GM23248 (cell line): ENCODE measurements at places on chromosomes 2 and 18.

DNA sequence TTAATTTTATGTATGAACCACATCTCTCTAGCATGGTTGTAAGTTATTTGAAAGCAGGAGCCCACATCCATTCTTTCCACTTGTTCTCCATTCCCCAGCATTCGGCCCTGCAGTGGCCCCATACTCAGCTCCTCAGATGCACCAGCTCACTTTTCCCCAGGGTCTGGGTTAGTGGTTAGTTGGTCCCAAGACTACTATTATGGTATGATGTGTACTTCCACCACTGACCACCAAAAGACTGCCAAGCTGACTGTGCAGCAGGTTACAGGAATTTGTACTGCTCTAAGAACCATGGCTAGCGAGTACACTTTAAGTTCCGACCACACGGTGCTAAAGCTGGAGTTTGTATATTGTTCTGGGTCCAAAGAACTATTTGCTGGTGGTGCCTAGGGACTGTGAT, 413.6 kb upstream of the TCF4 start:
- DNase-seq: peak; percentile 2

DNA sequence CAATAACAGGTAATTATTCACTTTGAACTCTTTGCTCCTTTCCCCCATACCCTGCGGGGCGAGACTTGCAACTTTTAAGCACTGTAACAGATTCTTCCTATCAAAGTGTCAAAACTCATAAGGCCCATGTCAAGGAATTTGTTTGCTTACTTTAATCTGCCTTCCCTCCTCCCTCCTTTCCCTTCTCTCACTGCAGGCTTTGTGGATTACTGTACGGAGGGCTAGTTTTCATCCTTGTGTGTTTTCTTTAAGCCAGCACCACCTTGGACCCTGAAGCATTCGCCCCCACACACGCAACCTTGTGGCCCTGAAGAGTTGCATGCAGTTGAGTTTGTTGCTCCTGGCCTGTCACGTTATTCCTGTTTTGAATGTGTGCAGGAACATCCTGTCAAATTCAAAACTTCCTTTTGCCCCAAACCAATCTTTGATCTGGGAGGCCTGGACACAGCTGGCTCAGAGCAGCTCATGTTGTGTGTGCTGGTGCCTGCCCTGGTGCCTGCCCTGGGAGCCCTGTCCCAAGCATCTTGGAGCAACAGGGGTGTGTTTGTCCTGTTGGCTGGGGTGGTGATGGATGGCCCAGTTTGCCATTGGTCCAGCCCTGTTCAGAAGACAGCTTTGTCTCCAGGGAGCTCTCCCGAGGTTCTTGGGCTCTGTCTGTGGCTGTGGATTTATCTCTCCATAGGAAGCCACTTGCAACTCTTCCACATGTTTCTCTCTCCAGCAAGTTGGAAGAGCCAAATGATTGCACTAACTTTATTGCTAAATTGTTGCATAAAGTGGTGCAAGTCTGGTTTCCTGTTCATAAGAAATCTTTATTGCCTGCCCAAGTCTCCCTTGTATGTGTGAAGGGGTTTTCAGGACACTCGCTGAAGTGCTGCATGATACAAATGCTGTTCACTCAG, 199.6 kb downstream of the VAPA start:
- no peak for DNase-seq

- no peak for DNase-seq
Observed at GRCh38 chr2:67393237-67393636, 3.9 kb upstream of the ETAA1 start.

DNA sequence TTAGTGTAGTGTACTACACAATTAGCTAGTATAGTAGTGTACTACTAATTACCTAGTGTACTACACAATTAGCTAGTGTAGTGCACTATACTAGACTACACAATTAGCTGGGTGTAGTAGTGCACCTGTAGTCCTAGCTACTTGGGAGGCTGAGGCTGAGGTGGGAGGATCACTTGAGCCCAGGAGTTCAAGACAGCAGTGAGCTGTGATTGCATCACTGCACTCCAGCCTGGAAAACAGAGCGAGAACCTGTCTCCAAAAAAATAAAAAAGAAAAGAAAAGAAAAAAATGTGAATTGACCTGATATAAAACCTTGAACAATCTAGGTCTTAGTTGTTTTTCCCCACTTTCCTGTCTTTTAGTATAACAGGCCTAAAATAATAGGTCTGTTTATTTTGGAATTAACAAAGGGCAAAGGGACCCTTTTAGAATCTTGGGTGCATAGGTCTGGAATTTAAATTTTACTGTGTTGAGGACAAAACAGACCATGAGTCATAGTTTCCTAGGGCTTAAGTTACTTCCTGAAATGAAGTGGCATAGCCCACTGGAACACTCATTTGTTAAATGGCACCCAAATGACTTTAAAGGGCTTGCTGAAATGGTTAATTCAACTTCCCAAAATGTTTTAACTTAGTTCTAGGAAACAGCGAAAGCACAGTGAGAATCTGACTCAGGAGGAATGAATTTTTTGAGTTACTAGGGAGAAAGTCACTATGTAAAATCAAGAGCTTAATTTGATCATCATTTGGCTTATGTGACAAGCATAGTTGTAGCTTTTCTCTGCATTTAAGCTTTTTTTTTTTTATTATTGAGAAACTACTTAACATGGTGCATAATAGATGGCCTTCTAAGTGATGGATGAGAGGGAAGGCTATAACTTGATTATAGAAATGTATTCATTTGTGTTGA, 50.7 kb upstream of the ARL5A start:
- DNase-seq: peak; percentile 45

DNA sequence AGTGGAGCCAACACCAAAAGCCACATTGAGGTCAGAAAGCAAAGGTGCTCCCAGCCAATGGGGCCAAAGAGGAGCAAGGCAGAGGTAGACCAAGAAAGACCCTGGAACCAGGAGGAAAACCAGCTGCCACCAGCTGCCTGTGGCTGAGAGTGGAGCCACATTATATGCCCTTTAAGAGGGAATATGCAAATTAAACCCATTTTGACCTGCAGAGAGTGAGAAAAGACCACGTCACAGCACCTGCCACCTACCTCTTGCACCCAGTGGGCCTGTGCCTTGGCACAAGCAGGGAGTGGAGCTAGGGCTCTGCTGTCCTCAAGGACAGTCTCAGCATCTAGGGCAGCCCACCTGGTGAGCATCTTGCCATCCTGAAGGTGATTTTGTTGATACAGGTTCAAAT, 161.3 kb downstream of the MTCL1 start:
- no peak for DNase-seq

DNA sequence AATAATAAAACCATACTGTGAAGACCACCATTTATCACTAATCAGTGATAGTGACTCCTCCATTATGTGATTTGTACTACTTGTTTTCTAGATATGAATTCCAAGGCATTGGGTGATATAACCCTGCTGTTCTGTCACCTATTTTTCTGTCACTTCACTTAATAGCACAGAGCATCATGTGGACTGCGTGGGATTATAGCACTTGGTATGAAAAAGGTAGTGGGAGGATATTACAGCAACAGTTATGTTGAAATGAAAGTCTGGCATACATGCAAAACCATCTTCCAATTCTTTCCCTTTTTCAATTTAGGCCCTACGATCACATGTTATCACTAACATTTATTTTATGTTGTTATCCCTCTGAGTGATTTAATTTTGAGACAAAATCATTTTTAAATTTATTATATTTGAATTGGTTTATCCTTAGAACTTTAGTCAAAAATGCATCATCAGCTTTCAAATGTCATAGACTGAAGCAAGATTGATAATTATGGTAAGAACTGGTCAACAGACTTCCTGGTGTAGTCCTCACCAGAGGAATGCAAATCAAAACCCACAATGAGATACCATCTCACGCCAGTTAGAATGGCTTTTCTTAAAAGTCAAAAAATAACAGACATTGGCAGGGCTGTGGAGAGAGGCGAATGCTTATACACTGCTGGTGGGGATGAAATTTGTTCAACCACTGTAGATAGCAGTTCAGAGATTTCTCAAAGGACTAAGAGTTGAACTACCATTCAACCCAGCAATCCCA, 242.6 kb downstream of the IKZF2 start:
- no peak for DNase-seq

GRCh38 chr2:207167099-207167923, 1.6 kb upstream of the KLF7 start:
- DNase-seq: peak; percentile 82

GRCh38 chr2:220370764-220371163, 743.3 kb downstream of the SLC4A3 start:
- DNase-seq: no peak

GRCh38 chr2:60275958-60276357, 277.5 kb downstream of the BCL11A start:
- DNase-seq: no peak

DNA sequence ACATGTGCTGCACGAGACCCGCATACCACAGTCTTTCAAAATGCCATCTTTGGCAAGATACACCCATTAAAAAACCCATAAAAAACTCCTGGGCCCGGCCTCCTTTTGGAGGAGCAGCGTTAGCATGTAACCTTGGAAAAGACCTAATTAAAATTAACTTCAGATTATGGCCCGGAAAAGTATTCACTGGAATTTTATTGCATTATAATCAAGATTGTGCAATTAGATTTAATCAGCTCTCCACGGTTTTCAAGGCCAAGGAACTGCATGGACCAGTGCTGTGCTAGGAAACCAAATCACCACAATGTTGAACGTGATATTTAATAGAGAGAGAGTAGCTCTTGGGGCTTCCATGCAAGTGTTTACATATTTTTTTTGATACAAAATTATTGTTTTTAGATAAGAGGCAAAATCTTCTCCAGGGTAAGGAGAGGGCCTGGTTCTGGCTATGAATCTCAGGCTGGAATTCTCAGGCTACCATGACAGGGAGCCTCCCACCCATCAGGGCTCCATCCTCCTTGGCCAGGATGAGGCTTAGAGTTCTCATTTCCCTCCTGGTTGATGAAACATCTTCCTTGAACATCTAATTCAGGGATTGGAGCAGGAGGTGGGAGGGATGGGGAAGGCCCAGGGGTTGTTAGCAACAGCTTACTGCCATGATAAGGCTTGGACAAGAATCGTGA, 82.0 kb upstream of the TTC39C start:
- DNase-seq: no peak

- DNase-seq: no peak
Observed at GRCh38 chr18:5619376-5619775, 75.6 kb upstream of the EPB41L3 start.

GRCh38 chr18:68024716-68025115, 508.2 kb upstream of the DSEL start:
- peak; percentile 44 for DNase-seq

DNA sequence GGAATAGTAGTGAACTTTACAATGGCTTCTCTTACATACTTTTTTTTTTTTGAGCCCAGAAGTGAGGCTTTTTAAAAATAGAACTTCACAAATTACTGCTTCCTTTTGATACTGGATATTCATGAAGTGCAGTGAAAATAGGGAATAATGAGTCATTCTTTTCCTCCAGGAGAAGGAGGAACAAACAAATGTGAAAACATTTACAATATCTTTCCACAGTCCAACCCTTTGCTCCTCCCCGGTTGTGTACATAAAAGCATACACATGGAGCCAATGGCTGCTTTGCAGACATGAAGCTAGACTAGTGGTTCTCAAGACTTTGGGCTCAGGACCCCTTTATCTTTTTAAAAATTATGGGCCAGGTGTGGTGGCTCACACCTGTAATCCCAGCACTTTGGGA, 266.9 kb downstream of the GBX2 start:
- DNase-seq: no peak

DNA sequence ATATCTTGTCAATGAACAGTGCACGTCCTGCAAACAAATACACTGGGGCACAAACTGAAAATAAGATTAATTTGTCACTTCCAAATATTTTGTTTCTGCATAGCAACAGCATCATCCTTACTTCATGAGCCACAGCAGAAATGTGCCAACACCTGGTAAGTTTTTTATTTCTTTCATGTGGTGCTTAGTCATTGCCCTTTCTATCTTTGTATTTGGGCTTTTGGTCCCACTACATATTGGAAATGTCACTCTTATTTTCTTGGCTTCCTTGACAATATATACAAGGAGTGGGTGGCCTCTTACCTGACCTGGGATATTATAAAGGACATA, 208.0 kb downstream of the RBM43 start:
- DNase-seq: peak; percentile 82

DNA sequence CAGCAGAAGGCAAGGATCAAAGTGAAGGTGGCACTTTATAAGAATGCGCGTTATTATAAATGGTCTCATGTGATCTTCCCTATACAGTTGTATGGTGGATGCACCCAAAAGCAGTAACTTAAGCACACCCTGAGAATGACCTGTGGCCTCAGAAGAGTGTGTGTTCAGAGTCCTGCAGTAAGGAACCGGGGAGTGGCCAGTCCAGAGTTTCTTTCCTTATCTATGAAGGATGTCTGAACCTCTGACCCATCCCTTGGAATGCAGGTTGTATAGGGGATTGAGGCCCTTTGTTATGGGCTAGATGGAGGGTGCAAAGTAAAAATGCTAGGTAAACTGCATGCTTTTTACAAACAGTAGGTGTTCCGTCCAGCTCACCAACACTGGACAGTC, 43.6 kb upstream of the ANKRD44 start:
- DNase-seq: no peak

DNA sequence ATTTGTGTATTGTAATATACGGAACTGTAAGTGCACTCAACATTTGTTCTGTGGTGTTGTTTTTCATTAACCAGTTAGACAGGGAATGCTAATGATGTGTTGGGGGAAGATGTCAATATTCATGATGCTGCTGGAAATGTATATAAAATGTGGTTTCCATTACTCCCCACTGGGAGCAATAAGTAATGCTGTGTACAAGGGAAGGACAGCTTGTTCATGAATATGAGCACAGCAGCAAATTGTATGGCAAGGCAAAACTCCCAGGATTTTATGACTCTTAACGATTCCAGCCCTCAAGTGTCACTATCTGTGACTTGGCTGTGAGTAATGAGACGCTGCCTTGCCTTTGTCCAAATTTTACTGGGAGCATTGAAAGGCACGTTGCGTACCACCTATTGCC, 312.4 kb upstream of the DDX18 start:
- DNase-seq: no peak

DNA sequence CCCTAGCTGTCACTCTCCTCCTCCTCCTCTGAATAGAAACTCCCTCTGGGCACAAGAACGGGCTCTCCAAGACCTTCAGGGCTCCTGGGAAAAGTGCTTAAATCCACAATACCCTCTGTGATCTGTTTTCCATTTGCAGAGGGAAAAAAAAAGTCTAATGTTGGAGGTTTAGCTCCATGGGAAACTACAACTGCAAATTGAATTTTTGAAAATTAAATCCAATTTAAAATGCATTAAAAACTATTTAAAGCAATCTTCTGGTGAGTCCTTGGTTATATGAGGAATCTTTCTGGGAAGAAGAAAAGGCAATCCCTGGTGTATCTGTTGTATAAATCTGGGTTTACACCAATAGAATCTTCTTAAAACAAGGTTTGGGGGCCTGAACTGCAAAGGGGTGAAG, 64.3 kb downstream of the NCKAP5 start:
- DNase-seq: no peak
